ENCODE measurements at places on chromosomes 1 and 21.

DNA sequence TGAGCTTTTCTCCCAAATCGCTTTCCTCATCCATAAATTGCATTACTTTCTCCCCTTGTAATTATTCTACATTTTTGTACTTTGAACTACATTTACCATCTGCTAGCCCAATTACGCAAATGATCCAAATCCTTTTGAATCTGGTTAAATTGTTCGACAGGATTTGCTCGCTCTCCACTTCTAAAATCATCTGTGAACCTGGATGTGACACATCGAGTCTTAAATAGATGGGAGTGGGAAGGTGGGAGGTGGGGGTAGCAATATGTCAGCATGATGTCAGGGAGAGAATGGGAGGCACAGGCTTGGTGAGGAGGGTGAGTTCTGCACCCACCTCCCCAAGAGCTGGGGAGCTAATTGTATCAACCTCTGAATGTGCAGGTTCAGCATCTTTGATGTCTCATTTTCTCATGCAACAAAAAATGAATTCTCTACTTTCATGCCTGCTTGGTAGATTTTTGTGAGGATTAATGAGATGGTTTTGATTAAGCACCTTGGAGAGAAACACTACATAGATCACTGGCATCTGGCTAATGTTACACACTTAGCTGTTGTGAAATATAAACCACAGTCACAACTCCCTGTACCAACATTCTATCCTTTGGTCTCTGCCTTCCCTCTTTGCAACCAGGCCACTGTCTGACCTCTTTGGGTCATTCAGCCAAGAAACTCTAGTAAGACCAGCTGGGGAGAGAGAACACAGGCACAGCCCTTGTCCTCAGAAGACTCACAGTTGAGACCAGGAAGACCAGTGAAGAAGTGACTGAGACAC is 165.1 kb downstream of the DAB1 start:
- DNase-seq: no peak

DNA sequence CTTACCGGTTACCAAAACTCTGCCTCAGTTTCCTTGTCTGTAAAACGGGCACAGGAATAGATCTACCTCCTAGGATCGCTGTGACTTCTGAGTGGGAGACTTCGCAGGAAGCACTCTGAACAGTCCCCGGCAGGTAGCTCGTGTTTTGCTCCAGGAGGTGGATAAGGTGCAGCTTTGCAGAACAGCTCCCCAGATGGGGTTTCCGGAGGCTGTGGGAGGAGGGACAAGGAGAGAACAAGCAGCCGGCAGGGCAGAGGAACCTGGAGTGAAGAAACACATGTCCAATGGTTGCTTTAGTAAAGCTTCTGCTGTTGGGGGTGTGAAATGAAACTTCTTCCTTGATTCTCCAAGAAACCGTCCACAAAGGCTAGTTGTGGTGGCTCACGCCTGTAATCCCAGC is 95.5 kb upstream of the TARDBP start:
- no peak for DNase-seq

- no peak for DNase-seq
Observed at GRCh38 chr21:28821276-28822122, 171.2 kb downstream of the LTN1 start.

GRCh38 chr1:77534456-77534855 is 148.0 kb downstream of the ZZZ3 start:
- DNase-seq: peak; percentile 27

- DNase-seq: no peak
Observed at GRCh38 chr1:109935451-109935900, 24.8 kb downstream of the CSF1 start.

- no peak for DNase-seq
Observed at GRCh38 chr1:2170211-2170610, 24.4 kb downstream of the FAAP20 start.

- DNase-seq: no peak
Observed at GRCh38 chr1:94456736-94457135, 38.5 kb downstream of the ABCD3 start.

GRCh38 chr1:90854397-90854924 is 137.4 kb upstream of the BARHL2 start:
- no peak for DNase-seq

DNA sequence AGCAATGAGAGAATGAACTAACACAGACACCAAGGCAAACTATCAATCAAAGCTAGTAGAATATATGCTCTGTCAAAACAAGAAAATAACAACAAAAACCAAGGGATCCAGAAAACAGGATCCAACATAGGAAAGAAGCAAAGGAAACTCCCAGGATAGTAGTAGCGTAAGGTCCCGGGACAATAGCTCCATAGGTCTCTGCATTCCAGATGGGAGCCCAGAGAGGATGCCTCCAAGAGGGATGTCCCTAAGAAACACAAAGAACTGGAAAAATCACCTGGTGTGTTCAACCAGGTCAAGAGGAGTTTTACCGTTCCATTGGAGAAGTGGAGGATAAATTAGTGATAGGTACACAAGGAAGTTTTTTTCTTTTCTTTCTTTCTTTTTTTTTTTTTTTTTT is 5.7 kb upstream of the FAM43B start:
- no peak for DNase-seq

GRCh38 chr1:207139616-207140015 is 35.6 kb downstream of the C4BPA start:
- no peak for DNase-seq

DNA sequence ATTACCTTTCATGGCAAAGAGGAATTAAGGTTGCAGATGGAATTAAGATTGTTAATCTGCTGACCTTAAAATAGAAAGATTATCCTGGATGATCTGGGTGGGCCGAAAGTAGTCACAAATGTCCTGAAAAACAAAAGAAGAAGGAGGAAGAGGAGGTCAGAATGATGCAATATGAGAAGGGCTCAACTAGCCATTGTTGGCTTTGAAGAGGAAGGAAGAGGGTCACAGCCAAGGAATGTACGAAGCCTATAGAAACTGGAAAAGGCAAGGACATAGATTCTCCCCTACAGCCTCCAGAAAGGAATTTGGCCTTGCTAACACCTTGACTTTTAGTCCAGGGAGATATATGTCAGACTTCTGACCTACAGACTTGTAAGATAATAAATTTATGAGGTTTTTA is 39.4 kb upstream of the FMOD start:
- DNase-seq: no peak

- peak; percentile 24 for DNase-seq
Observed at GRCh38 chr1:220879509-220880361, 492 bp downstream of the HLX start.

GRCh38 chr1:117967477-117967876 is 37.9 kb downstream of the WDR3 start:
- DNase-seq: peak; percentile 58

DNA sequence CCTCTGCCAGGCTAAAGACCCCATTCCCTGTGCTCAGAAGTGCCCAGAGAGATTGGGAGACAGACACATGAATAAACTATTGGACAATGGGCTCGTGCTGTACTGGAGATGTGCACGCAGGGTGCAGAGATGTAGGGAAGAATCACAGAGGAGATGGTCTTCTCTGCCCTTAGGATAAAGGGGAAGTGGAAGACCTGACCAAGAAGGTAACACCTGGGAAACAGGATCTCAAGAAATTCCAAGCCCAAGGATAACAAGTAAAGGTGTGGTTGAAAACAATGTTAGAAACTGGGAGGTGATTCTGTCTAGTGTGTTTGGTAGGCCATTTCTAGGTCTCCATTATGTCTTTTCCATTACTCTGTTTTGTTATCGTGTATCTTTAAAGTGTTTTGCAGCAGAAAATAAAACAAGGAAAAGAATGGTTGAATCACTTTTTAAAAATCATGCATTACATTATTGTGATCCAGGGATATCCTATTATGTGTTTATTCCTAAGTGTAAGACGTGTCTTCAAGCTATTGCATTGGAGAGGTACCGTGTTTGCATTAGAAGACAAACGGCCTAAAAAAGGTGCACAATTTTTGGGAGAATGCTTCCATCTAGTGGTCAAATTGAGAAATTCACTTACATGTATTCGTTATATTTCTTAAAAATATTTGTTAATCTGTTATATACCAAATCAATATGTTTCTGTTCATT is 40.8 kb upstream of the KCTD3 start:
- peak; percentile 60 for DNase-seq

- peak; percentile 24 for DNase-seq
Observed at GRCh38 chr1:44390277-44390676, 14.8 kb upstream of the RNF220 start.

DNA sequence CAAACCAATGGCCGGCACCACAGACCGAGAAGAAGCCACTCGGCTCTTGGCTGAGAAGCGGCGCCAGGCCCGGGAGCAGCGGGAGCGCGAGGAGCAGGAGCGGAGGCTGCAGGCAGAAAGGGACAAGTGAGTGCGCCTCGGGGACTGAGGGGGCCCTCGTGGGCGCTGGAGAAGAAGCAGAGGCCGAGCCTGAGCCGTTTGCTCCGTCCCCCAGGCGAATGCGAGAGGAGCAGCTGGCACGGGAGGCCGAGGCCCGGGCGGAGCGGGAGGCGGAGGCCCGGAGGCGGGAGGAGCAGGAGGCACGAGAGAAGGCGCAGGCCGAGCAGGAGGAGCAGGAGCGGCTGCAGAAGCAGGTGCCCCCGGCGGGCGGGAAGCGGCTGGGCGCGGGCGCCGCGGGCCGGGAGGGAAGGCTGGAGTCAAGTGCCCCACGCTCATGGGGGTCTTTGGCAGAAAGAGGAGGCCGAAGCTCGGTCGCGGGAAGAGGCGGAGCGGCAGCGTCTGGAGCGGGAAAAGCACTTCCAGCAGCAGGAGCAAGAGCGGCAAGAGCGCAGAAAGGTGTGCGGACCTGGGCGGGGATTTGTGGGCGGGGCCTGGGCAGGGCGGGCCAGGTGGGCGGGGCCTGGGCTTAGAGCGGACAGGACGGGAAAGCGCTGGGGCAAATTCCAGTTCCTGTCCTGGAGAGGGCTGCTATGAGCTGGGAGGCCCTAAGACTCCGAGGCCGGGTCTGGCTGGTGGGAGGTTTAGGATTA is 22.7 kb downstream of the MAP7D1 start:
- DNase-seq: peak; percentile 67

- DNase-seq: no peak
Observed at GRCh38 chr1:9538669-9539164, 548 bp upstream of the SLC25A33 start.

Measured in epithelial cell of esophagus (primary cell).